Mucosa of gallbladder (tissue), 1 donor: ENCODE measurements at places on chromosomes 2 and 18. TPM values are rescaled to one million over a fixed set of nuclear protein-coding genes. Genes with fewer than 3 reads are reported as not detected.

The FAM228A gene
- 1.0 TPM for total RNA-seq

The KRTCAP3 gene
- 65.7 TPM for total RNA-seq

The REG1B gene
- total RNA-seq: 8.1 TPM

The TMEM178A gene
- 2.7 TPM for total RNA-seq

The FTCDNL1 gene
- 3.1 TPM for total RNA-seq

The ITPRIPL1 gene
- 1.5 TPM for total RNA-seq

The CPO gene
- 0.23 TPM for total RNA-seq

The RAB17 gene
- total RNA-seq: 64.8 TPM

The CFAP65 gene
- total RNA-seq: 0.29 TPM

The COLEC12 gene
- 4.9 TPM for total RNA-seq

The ERICH2 gene
- total RNA-seq: 0.86 TPM

The MC5R gene
- not detected for total RNA-seq

The TLX2 gene
- total RNA-seq: 0.12 TPM

The IL37 gene
- 0.29 TPM for total RNA-seq

The COLEC11 gene
- total RNA-seq: 79.0 TPM

The PROM2 gene
- 202 TPM for total RNA-seq

The FBLN7 gene
- 2.9 TPM for total RNA-seq

The TMEFF2 gene
- total RNA-seq: 12.8 TPM

The TUBA3E gene
- not detected for total RNA-seq

The ASTL gene
- total RNA-seq: not detected

The NOL4 gene
- 1.1 TPM for total RNA-seq

The C2orf78 gene
- total RNA-seq: not detected

The LRRTM4 gene
- 0.23 TPM for total RNA-seq

The TXNDC2 gene
- not detected for total RNA-seq

The PIKFYVE gene
- total RNA-seq: 23.3 TPM

The EMILIN1 gene
- total RNA-seq: 210 TPM

The ATP6V1C2 gene
- total RNA-seq: 0.26 TPM

The C1GALT1C1L gene
- total RNA-seq: 0.92 TPM

The CLHC1 gene
- 20.1 TPM for total RNA-seq

The LYG1 gene
- 1.6 TPM for total RNA-seq

The C2orf80 gene
- not detected for total RNA-seq
